ENCODE measurements at places on chromosomes 4 and X. TPM values are rescaled to one million over a fixed set of nuclear protein-coding genes. Genes with fewer than 3 reads are reported as not detected.

GRCh38 chrX:53223068-53223693 lies 1.8 kb downstream of the KDM5C start:
- DNase-seq, result no peak

DNA sequence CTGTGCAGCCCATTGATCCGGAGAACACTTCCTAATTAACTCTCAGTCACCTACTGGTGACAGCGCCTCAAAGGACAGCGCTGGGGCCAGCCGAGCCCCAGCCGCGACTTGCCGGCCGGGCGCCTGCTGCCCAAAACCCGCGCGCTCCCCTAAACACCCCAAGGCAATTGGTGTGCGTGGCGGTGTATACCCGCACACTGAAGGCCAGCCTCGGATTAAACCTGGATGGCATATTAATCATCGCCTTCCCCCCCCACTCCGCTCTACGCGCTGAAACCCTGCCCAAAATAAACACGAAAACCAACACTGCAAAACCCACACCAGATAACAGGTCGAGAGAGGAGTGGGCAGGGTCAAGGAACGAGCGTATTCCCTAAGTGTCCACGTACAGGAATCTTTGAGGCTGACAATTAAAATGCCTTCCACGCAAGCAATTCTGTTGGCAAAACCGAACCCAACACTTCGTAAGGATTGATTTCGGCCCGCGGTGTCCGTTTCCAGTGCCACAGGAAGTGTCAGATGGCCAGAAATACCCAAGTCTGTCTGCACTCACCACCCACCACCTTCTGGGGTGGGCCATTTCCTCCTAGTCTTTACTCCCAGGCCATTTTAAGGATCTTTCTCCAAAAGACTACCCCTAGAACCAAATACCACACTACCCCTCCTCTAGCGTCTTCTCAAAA lies 2.7 kb downstream of the BCOR start:
- DNase-seq, result no peak

- peak; percentile 59 for DNase-seq
These were observed 14.5 kb downstream of the LNX1 start for GRCh38 chr4:53576676-53577372.

DNA sequence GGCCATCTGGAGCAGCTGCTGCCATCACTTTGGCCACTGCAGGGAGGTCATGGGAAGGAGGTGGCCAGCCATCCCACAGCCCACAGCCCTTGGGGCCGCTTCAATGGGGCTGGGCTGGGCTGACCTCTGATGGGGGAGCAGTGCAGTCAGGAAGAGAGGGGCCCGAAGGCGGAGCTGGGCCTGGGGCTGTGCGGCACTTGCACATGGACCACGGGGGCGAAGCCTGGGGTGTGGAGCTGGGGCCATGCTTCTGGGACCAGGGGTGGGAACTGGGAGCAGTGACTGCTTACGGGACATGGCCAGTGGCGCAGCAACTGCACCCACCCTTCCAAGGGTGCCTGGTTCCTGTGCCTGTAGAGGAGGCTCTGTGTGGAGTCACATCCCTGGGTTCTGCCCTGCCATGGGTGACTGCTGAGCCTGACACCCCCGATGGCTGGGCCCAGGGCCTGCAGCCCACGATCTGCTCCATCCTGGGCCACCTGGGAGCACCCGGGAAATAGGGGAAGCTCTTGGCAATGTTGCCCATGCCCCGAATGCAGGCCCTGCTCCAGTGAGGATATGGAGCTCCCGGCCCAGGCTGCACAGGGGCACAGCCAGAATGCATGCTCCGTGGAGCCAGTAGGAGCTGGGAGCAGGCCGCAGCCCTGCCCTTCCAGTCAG lies 22.4 kb upstream of the SULT1B1 start:
- DNase-seq, result no peak

- DNase-seq, result no peak
These were observed 16.7 kb downstream of the RBMX start for GRCh38 chrX:136863826-136864225.

GRCh38 chrX:13478740-13479451 lies 90.5 kb upstream of the EGFL6 start:
- DNase-seq, result no peak

DNA sequence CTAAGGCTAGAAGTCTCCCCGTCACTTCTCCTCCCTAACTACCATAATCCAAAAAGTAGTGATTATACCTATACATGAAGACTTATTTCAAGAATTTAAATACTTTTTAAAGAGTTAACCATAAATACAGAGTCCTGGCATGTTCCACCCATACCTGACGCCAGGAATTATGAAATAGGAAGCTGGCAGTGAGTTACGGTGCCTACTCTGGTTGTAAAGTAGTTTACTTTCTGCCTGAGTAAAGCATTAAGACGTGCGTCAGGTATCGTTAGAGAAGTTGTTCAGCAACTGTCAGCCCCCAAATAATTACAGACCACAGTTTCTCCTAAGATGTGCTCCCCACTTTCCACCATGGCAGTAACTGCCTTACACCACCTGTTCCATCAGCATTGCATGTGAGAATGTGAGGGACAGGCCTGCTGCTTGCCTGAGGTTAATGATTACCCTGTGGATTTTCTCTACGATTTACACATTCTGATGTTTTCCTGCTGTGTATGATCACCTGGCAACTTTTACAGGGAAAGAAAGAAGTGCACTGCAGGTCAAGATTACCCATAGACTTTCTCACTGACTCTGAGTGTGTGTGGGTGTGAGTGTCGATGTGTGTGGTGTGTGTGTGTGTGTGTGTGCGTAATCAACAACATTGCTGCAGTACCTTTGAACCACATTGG lies 92.3 kb upstream of the SLC7A11 start:
- DNase-seq, result peak; percentile 92

GRCh38 chrX:24493740-24494581 lies 28.9 kb downstream of the PDK3 start:
- peak; percentile 67 for DNase-seq

DNA sequence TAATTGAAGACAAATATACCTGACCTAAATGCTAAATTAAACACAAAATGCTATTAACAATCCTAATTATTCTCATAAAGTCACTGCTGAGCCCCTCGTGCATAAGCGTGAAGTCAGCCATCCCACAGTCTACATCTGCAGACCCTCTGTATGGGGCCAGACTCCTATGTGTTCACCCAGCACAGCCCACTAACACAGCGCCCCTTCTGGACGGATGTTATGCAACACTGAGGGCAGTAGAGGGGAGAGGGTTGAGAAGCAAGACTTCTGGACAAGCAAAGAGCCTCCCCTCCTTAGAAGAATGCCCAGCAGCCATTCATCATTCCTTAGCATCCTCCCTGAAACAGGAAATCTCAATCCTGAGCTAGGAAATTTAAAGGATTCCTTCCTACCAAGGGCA lies 7.9 kb downstream of the TRPC3 start:
- DNase-seq, result no peak

- DNase-seq, result peak; percentile 44
These were observed 24.2 kb downstream of the CNKSR2 start for GRCh38 chrX:21398426-21398825.

- DNase-seq, result peak; percentile 18
These were observed 103.9 kb upstream of the KLHL13 start for GRCh38 chrX:118220509-118220908.

The NDP gene
- polyA plus RNA-seq, result not detected

GRCh38 chrX:72685018-72685417 lies 29.1 kb downstream of the PHKA1 start:
- no peak for DNase-seq

DNA sequence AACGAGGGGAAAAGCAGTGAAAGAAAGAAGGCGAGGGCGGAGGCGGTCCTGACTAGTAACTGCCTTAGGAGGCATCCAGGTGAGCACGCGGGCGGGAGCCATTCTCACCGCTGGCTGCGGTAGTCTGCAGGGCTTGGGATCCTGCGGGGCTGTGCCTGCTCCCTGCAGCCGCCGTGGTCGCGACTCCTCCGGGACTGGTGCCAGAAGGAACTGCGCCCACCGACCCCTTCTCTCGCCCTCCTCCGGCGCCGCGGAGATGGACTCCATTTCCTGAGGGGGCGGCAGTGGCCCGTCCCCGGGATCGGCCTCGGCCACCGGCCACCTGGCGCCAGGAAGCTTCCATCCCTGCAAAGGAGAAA lies 543 bp downstream of the NFXL1 start:
- no peak for DNase-seq

The HHIP gene
- 0.27 TPM for polyA plus RNA-seq

DNA sequence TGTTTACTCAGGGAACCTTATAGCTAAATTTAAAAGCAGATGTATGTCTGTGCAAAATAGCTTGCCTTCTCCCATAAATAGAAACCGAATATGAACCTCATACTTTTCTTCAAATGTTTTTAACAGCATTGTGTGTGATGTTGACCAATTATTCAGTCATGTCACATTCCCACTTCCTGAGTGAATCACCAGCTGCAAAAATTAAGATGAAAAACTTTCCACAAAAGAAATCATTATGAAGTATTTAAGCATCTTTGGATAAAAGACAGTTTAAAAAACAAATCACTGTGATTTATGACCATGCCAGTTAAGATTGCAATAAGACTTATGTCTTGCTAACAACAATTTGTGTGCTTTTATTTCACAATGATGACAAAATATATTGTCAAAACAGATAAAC lies 220.1 kb downstream of the PDGFC start:
- no peak for DNase-seq

All from small intestine (tissue), 16 donors.